ENCODE measurements at places on chromosomes 11 and 22.

GRCh38 chr22:48960980-48961660, 866.6 kb downstream of the BRD1 start:
- DNase-seq: no peak

DNA sequence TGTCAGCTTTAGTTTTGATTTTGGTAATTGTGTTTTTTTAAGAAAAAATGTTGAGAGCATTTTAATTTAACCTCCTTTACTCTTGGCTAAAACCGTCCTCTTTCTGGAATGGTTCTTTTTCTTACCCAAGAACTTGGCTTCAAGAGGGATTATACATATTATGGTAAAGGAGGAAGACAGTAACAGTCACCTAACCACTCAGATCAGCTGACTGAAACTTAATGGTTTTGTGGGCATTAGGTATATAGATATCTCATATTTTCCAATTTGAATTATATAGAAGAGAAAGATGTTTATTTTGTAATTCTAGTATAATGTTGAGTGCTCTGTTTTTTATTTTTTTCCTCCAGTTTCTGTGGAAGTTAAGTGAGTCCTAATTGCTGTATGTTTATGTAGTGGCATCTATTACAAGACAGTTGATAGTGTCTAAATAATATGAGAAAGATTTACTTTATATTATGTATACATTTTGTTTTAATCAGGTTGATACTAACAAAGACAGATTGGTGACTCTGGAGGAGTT, 36.6 kb upstream of the NCR3LG1 start:
- no peak for DNase-seq

- DNase-seq: no peak
Observed at GRCh38 chr11:36509201-36509639, 852 bp downstream of the TRAF6 start.

- no peak for DNase-seq
Observed at GRCh38 chr11:31855466-31855865, 44.3 kb upstream of the PAX6 start.
